Occipital lobe (tissue), 3 donors: ENCODE measurements at places on chromosomes 11 and 22.
A peak's percentile ranks its signal among the peaks of the same experiment; 100 is the strongest.

DNA sequence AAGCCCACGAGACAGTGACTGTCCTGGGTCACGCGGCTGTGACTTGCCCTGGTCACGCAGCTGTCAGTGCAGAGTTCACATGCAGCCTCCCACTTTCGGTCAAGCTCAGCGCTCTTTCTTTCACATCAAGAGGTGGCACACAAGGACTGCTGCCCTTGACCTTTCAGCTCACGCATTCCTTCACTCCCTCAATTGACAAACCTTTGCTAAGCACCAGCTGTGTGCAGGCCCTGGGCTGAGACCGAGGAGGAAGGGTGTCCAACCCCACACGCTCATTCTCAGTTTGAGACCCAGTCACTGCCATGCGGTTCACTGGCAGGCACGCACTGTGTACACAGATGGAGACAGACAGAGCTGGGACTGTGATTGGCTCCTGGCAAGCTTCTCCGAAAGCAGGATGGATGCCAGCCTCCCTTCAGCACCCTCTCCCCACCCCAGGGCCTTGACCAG lies 70.3 kb downstream of the SCUBE1 start:
- no peak for DNase-seq

DNA sequence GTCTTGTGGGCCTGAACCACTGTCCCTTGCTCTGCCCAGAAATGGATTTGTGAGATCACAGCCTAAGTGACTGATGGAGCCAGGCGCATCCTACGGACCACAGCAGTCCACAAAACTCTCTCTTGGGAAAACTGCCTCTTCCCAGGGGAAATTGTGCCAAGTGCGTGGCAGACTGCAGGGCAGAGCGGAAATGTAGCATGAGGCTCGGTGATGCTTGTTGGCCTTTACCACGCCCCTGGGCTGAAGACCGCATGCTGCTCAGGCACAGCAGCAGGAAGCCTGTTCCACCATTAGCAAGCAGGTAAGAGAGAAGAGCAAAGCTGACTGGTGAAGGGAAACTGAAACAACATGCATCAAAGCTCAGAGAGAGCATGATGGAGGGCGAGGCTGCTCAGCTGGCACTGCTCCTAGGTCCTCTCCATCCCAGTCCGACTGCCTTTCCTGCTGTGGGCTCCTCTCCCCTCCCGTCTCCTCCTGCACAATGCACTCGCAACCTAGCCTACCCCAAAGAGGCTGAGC lies 26.5 kb upstream of the SCARF2 start:
- DNase-seq, result no peak

GRCh38 chr22:19121631-19122142 lies 525 bp downstream of the DGCR2 start:
- DNase-seq, result peak; percentile 19

DNA sequence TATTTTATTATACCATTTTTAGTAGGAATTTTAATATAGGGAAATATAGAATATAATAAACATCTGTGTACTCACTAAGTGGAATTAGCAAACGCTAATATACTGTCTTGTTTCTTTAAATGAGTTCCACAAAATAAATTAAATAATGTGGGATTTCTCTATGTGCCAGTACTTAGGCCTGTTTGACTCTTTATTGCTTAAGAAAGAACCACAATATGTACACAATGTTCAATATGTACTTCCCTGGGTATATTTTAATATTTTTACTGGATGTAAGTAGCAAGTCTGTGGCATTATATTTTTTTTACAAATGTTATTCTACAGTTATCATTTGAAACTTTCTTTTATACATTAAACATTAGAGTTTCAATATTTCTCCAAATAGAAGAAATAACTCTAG lies 92.5 kb upstream of the CARD18 start:
- no peak for DNase-seq

DNA sequence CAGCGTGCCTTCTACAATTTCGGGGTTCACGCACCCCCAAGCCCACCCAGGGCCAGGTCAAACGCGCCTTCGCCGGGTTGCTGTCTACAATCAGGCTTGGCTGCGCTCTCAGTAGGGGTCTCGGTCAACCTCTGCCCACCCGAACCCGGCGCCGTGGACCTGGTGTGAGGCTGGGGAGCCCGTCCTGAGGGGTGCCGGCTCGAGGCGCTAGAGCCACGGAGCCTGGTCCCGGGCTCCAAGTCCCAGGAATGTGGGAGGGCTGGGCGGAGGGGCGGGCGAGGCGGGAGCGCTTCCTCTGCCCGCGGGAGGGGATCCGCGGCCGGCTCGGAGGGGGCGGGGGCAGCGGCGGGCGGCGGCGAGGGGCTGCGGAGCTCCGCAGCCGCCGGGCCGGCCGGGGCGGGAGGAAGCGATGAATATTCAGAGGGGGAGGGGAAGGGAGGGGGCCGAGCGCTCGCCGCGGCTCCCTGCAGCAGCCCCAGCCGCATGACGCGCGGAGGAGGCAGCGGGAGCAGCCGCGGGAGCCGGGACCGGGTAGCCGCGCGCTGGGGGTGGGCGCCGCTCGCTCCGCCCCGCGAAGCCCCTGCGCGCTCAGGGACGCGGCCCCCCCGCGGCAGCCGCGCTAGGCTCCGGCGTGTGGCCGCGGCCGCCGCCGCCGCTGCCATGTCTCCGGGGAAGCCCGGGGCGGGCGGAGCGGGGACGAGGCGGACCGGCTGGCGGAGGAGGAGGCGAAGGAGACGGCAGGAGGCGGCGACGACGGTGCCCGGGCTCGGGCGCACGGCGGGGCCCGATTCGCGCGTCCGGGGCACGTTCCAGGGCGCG lies at the start of gene PTPRJ:
PTPRJ (plus strand) TSS at position 472 of the 819 bp plus-strand sequence. CDS start 354 bp downstream, outside the sequence.
- DNase-seq, result peak; percentile 50

DNA sequence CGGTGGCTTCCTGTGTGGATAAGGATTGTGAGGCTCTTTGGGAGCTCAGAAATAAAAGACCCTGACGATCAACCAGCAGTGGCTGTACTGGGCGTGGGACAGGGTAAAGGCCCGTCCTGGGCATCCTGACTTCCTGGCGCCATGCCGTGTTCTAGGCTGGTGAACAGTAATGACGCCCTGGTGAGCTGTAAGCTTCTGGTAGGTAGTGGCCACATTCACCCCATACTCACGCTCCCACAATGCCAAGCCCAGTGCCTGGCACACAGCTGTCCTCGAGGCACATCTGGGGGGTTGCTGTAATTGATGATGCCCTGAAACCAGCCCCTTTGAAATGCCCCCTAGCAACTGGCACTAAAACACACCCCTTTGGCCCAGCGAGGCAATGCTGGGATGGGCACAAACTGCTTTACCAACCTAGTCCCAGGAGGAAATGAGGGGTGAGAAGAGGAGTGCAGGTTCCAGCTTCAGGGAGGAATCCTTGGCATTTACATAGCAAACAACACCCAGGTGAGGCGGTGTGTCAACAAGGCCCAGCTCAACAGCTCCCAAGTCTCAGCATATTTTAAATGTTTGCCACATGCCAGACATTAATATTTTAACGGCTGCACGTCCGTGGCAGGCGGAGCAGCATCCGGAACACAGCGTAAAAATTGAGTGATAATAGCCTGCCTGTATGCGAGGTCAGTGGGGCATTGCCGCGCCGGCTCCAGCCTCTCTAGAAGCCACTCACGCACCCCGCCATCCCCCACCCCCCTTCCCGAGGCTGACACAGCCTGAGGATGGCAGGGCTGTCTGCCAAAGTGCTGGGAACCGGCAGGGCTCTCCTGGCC lies 79.3 kb downstream of the DSCAML1 start:
- DNase-seq, result peak; percentile 75

DNA sequence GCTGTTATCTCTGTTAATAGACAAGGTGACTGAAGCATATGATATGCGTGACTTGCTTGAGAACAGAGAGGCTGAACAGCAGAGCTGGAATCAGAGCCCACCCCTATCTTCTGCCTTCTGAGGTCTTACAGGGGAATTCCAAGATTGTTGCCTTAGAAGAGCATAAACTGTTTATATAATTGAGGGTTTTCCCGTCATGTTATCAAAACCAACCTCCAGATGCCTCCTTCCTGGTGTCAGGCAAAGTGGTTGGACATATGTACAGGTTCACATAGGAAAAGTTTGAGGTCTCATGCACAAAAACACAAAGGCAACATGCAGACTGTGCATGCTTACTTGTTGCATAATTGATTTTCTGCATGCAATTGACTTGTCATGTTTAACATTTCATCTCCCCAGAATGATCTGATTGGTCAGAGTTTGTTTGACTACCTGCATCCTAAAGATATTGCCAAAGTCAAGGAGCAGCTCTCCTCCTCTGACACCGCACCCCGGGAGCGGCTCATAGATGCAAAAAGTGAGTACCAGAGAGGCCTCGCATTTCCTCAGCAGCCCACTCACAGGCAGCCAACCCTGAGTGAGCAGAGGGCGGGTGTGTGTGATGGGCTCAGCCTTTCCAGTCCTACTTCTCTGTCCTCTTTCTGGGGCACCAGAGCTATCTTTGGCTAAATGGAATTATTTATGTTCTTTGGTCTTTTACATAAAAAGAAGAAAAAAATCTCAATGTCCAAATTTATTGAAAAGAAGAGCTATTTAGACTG lies 88.9 kb downstream of the BMAL1 start:
- no peak for DNase-seq

- DNase-seq, result no peak
Measured at GRCh38 chr22:50019316-50019715, 6.8 kb upstream of the IL17REL start.

- no peak for DNase-seq
Measured at GRCh38 chr22:31951194-31952093, 7.1 kb downstream of the YWHAH start.

GRCh38 chr11:4891996-4892640 lies 10.4 kb downstream of the OR51T1 start:
- no peak for DNase-seq

GRCh38 chr11:68106165-68106940 lies 14.8 kb downstream of the CHKA start:
- no peak for DNase-seq

- no peak for DNase-seq
Measured at GRCh38 chr22:38098410-38099249, 11.9 kb downstream of the BAIAP2L2 start.

DNA sequence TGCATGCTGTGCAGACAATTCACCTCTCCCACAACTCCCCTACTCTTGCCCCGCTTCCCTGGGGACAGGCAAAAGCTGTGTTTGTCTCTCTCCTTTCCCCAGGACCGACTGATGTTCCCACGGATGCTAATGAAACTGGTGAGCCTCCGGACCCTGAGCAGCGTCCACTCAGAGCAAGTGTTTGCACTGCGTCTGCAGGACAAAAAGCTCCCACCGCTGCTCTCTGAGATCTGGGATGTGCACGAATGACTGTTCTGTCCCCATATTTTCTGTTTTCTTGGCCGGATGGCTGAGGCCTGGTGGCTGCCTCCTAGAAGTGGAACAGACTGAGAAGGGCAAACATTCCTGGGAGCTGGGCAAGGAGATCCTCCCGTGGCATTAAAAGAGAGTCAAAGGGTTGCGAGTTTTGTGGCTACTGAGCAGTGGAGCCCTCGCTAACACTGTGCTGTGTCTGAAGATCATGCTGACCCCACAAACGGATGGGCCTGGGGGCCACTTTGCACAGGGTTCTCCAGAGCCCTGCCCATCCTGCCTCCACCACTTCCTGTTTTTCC lies 1.4 kb upstream of the MADD start:
- no peak for DNase-seq

GRCh38 chr11:34343686-34344085 lies 14.1 kb downstream of the ABTB2 start:
- DNase-seq, result no peak

DNA sequence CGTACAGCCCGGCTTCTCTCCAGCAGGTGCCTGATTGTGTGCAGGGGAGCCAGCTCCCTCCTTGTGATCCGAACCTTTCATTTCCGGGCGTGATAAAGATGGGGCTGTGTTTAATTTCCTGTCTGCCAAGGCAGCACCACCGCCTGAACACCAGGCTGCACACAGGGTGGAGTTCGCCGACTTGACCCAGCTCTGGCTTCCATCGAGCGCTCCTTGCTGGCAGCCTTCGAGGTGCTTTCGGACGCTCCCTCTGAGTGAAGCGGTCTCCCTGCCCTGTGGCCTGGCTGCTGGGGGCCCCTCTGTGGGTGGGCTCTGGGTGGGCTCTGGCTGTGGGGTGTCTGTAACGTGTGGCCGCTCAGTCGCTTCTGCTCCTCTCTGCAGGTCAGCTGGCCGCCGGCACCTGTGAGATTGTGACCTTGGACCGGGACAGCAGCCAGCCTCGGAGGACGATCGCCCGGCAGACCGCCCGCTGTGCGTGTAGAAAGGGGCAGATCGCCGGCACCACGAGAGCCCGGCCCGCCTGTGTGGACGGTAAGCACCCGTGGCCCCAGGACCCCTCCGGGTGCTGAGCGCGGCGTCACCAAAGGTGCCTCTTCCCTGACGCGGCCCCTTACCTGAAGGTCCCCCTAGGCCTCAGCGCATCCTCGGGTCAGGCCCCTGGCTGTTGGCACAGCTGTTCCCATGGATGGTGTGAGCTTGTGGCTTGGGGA lies 1181.3 kb downstream of the BRD1 start:
- DNase-seq, result no peak

- DNase-seq, result no peak
Measured at GRCh38 chr11:110838808-110839207, 126.6 kb upstream of the ARHGAP20 start.

GRCh38 chr11:75964071-75964470 lies 149.1 kb downstream of the UVRAG start:
- DNase-seq, result no peak

DNA sequence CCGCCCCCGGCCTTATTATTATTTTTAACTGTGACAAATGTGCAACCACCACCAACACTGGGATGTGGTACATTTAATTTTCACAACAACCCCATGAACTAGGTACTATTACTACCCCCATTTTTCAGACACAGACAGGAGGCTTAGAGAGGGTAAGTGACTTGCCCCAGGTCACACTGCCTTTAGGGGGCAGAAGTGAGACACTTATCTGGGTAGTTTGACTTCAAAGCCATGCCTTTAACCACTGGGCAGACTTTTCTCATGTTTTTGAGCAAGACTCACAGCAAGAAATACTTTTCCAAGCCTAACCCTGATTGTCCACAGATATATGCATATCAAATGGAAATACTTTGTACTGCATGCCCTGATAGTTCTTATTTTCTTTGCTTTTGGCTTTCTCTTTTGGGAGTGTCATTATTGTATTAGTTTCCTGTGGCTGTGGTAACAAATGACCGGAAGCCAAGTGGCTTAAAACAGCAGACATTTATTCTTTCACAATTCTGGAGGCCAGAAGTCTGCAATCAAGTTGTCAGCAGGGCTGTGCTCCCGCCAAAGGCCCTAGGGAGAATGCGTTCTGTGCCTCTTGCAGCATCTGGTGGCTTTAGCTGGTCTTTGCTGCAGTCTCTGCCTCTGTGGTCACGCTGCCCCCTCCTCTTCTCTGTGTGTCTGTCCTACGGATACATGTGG lies 110.8 kb downstream of the GRIK4 start:
- no peak for DNase-seq

GRCh38 chr11:5719703-5720495 lies 16.3 kb upstream of the OR56B1 start:
- no peak for DNase-seq
